ENCODE measurements at places on chromosomes 1 and 21.

DNA sequence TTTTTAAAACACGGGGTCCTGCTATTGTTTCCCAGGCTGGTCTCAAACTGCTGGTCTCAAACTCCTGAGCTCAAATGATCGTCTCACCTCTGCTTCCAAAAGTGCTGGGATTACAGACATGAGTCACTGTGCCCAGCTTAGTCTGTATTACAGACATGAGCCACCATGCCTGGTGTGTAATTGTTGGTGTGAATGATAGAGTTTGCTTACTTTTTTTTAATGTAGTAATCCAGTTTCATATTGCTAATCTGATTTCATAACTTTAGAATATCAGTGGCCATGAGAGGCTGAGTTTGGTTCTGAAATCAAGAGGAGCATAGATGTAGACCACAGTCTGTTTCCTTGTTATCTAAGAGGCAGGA is 3.4 kb downstream of the EPB41 start:
- no peak for DNase-seq

DNA sequence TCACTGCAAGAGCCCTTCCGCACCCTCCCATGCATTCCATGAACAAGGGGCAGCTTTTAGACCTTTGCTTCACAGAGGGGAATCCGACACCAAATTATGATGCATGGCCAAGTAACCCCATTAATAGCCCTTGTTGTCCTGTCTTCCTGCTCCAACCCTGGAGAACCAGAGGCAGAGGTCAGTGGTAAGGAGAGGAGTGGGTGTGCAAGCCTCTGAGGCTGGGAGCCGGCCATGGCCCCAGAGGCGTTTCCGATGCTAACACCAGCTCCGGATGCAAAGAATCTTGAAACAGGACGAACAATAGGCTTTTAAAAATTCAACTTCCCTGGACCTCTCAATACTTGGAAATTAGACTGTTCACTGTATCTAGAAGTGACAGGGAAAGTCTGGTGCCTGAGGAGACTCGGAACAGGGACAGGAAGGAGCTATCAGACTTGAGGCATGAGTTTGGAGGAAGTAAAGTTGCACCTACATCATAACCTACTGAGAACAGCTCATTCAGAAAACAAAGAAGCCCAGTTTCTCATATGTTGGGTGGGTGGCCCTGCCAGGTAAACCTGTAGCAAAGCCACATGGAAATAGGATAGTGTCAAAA is 101.2 kb upstream of the ERG start:
- no peak for DNase-seq

DNA sequence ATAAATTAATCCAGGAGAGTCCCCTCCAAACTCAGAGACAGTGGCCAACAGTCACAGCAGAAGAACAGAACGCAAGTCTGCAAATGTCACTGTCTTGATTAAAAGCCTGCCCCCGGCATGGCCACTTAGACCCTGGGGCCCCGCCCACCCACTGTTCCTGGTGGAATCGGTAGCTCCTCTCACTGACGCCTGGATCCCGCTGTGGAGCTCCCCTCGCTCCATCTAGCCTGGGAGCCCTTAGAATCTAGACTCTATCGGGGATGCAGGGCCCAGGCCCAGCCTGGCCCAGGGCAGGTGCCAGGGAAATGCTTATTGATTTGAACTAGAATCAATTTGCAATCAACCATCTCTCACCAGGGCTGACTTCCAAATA is 21.4 kb upstream of the PLEKHG5 start:
- no peak for DNase-seq

DNA sequence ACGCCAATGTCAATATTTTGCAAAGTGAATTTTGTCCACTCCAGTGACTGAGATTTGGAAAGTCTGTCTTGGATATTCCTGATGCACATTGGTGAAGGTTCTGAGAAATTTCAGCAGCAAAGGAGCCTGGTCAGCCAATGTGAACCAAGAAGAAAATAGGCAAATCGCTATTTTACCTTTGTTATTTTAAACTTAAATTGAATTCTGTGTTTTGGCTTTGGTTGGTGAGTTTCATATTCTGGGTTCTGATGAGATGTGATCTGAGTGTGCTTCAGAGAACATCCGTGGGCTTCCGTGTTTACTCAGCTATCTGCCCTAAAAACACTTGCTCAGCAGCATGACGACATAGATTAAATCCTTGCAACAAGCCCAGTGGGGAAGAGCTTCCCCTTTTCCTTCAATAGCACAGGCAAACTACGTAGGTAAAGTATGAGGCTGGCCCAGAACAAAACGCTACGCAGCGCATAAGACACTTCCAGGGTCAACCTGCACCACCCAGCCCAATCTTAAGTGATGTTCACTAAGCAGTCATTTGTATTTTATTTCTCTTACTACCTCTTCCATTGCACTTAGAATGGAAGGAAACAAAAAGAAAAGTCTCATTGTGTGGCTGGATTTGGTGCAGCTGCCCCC is 176.4 kb upstream of the KAZN start:
- no peak for DNase-seq

GRCh38 chr1:8285103-8285502 is 32.8 kb upstream of the SLC45A1 start:
- DNase-seq: no peak

DNA sequence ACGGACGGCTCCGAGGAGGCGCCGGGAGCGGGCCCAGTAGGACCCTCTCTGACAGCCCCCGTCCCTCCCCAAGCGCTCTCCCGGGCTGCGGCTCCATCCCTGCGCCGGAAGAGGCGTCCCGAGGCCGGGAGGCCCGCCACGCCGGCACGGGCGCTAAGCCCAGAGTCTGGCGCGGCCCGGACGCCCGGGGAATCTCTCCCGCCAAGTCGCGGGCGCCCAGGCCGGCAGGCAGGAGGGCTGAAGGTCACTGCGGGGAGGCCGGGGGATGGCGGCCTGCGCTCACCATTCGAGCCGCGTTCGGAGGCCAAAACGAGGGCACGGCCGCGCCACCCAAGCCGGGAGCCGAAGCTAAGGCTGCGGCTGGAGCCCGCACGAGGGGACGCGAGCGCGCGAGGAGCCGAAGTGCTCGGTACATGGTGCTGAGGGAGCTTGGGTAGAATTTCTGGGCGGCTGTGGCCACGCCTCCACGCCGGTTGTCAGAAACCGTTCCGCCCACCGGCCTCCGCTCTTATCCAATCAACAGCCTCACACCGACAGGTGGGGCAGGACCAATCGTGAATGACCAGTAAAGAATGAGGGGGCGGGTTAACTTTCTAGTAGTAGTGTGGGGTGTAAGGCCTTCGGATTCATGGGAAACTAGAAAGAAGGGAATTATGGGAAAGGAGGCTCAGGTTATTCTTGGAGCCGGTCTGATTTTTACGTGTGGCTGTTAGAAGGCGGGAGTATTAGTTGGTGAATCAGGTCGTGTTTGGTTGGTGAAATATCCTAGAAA is at the start of gene FH:
Gene FH (minus strand): TSS at position 448 of the 772 bp plus-strand sequence. CDS start 33 bp downstream, at position 415.
- DNase-seq: peak; percentile 87

DNA sequence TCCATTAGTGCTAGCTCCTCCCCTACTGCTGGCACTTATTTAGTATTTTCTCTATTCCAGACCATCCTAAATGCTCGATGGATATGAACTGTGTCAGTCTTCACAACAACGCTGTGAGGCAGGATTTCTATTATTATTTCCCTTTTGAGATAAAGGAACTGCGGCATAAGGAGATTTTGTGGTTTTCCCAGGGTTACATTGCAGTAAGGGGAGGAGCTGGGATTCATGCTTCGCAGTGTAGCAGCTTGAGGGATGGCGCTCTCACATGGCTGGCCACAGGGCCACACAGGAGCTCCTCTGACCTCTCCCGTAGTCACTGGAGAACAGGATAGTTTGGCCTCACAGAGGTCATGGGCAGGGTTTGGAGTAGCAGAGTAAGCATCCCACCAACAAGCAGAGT is 116.9 kb downstream of the BEND5 start:
- DNase-seq: no peak

All from HuH-7 (cell line).